NT2/D1 (cell line): ENCODE measurements at places on chromosomes 3 and 15.

- no peak for DNase-seq
Measured at GRCh38 chr3:138888560-138888959, 53.8 kb upstream of the PIK3CB start.

- DNase-seq: no peak
Measured at GRCh38 chr3:29430558-29430971, 149.7 kb downstream of the RBMS3 start.

DNA sequence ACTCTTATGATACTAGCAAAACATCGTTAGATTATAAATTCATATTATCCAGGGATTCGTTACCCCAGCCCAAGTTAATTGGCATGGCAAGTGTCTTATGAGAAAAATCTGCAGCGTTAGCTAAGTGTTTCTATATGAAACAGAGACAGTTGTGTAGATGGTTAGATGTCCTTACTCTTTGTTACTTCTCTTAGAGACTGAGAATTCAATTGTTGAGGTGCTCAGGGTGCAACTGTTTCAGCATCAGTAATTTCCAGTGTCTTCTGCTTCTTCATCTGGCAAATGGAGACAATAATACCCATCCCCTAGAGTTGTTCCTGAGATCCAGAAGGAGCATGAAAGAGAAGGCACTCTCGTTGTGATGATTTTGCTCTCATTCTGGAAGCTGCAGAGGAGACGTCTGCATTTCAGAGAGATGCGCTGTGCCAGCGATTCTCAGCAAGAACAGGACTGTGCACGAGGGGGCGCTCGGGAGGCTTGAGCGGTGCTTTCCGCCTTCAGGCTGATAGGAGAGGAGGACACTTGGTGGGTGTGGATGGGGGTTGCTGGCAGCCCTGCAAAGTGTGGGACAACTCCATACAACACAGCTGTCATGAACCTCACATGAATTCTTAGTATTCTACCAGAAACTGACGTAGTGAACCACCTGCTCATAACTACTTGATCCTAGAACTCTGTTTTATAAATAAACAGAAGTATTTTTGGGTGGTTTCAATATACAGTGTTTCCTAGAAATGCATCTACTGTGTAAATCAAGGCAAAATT, 39.7 kb upstream of the SPSB4 start:
- DNase-seq: peak; percentile 76

- DNase-seq: no peak
Measured at GRCh38 chr3:175240921-175241320, 381.8 kb downstream of the NAALADL2 start.

DNA sequence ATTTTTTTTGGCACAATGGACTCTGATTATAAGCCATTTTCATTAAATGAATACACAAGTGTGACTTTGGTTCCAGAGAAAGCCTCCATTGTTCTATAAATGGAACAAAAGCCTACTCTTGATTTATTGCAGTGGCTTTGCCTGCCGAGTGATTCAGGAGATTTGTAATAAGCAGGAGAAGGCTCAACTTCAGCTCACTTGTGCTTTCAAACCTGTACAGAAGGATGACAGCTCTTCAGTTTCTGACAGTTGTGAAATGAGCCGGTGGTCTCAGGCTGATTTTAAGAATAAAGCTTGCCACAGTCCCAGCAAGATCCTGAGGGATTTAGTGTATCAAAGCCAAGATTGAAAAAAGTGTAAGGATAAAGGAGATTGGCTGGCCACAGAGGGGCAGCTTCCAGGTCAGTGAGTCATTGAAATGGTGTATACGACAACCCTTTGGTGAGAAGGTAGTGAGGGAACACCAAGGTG, 438.8 kb upstream of the TGFBR2 start:
- DNase-seq: no peak

- no peak for DNase-seq
Measured at GRCh38 chr3:11306817-11307589, 34.8 kb downstream of the ATG7 start.

DNA sequence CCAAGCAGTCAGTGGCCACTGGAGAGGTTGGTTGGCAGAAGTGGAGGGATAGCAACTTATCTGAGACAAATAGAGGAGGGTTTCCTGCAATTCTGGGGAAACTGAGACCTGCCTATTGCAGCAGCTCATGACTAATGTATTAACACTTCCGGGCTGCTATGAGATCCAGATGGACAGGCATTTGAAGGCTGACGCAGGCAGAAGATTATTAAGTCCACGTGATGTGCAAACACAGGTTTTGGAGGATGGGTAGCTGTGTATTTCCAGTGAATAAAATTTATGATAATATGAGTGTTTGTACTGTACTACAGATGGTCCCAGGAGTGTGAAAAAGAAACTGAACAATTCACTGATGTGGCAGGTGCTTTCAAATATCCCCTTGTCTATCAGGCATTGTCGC, 28.5 kb upstream of the CFAP161 start:
- DNase-seq: no peak

DNA sequence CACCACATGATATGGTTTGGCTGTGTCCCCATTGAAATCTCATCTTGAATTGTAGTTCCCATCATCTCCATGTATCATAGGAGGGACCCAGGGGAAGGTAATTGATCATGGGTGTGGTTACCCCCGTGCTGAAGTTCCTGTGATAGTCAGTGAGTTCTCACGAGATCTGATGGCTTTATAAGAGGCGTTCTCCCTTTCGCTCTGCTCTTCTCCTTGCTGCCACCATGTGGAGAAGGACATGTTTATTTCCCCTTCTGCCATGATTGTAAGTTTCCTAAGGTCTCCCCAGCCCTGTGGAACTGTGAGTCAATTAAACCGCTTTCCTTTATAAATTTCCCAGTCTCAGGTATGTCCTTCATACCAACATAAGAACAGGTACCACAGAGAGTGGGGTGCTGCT, 21.9 kb downstream of the OSTN start:
- no peak for DNase-seq

DNA sequence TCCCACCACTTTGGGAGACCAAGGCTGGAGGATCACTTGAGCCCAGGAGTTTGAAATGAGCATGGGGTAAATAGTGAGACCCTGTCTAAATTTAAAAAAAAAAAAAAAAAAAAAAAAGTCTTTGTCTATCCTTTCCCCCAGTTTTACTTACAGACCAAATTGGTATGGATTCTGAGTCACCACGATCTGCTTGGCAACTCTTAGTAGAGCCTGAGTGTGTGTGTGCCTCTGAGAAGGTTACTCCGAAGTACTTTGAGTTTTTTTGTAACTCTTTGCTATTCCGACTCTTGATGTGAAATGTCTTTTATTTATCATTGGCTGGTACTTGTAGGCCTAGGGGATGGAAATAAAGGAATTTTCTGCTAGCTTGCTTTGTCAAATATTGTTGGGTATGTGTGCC, 63.3 kb downstream of the RBM6 start:
- no peak for DNase-seq

DNA sequence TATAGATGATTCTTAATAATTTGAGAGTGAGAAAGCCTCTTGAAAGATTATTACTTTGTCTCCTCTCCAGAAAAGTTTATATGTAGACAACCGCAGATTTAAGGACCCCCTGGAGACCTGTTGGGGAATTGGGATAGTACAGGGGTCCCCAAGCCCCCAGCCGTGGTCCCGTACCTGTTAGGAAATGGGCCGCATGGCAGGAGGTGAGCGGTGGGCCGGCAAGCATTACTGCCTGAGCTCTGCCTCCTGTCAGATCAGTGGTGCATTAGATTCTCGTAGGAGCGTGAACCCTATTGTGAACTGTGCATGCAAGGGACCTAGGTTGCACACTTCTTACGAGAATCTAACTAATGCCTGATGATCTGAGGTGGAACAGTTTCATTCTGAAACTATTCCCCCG, 78.3 kb downstream of the PFN2 start:
- no peak for DNase-seq

DNA sequence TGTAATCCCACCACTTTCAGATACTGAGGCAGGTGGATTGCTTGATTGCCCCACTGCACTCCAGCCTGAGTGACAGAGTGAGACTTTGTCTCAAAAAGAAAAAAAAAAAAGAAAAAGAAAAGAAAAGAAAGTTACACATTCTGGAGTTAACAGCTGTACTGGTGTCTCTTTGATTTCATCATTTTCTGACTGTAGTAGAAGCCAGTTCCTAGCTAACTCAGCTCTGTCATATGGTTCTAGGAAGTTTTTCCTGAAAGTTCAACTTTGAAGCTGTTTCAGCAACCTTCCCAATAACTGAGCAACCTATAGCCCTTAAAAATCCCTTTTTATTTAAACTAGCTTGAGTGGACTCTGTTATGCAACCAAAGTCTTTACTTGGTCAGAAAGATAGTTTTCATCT, 104.6 kb upstream of the STRIT1 start:
- DNase-seq: no peak

GRCh38 chr15:48614051-48614450, 31.5 kb downstream of the FBN1 start:
- DNase-seq: no peak

DNA sequence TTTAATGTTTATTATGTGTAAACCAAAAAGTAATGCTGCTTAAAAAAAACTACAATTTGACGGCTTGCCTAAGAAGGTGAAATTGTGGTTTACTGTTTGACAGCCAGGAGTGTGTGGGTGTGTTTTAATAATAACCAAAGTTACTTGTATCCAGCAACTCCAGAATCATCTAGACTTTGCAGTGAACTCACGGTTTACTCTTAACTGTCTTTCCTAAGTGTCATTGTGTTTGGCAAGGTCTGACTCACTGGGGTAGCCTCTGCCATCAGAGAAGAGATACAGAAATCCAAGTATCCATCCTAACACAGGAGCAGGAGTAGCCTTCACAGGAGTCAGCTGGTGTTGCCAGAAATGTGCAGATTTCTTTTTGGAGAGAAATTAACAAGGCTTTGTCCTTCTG, 151.1 kb downstream of the CTNNB1 start:
- no peak for DNase-seq

GRCh38 chr3:56772952-56773938, 28.5 kb downstream of the ARHGEF3 start:
- DNase-seq: no peak
